NCI-H2029 (cell line): ENCODE measurements at places on chromosomes 5 and 9.

GRCh38 chr5:159211729-159212174 lies 2.4 kb upstream of the RNF145 start:
- DNase-seq = no peak

- DNase-seq = no peak
These were observed 64.4 kb downstream of the AUH start for GRCh38 chr9:91297306-91297705.

DNA sequence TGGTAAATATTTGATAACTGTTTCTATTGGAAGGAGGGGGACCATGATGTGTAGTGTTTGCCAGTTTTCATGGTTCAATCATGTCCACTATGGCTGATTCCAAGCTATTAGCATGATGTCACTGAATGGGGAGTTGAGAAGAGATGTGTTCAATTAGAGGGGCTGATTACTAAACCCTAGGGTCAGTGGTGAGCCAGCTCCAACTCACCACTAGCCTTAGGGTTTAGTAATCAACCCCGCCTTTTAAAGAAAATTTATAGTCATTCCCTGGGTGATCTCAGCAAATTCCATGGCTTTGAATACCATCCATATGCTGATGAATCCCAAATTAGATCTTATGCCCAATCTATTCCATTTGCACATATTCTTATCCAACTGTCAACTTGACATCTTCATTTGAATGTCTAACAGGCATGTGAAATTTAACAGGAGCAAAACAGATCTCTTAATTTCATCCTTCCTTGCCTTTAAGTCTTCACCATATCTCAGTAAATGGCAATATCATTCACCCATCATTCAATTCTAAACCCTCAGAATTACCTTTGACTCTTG lies 98.8 kb downstream of the GCNT1 start:
- DNase-seq = no peak

- no peak for DNase-seq
These were observed 47.3 kb downstream of the FAM78A start for GRCh38 chr9:131228988-131229387.

GRCh38 chr5:169384661-169385060 lies 83.7 kb upstream of the SLIT3 start:
- DNase-seq = no peak

- DNase-seq = no peak
These were observed 58.0 kb upstream of the SYNPO start for GRCh38 chr5:150582241-150583109.

- no peak for DNase-seq
These were observed 1992.1 kb upstream of the NUDT12 start for GRCh38 chr5:105554568-105555169.

DNA sequence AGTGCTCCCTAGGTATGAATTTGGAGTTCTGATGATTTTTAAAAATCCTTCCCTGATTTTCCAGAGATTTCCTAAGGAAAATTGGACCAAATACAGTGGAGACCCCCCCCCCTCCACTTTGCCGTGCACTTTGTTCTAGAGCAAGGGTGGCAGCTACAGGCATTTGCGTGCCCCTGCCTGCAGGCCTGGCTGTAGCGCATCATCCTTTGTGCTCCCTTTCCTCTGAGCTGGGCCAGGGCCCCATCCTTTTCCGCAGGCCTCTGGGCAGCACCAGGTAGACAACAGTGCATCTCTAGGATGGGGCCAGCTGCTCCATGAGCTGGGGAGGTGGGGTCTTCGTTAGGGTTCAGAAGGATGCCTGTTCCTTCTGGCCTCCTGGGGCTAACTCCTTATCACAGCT lies 39.6 kb downstream of the TRIO start:
- DNase-seq = no peak

DNA sequence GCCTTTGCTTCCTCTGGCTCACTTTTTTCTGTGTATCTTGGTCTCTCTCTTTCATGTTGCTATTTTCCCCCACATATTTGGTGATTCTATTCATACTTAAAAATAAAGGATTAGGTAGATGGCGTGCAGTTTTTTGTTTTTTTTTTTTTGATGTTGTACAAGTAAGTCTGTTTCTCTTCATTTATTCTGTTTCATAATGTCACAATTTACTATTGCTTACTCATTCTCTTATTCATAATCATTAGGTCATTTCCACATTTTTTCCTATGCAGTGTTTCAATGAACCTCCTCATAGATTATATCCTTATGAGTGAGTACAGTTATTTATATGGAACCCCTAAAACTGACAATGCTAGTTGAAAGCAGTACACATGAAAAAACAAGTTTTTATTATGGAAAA lies 136.3 kb downstream of the APBA1 start:
- no peak for DNase-seq

GRCh38 chr5:100647461-100648230 lies 112.5 kb downstream of the FAM174A start:
- DNase-seq = peak; percentile 57

DNA sequence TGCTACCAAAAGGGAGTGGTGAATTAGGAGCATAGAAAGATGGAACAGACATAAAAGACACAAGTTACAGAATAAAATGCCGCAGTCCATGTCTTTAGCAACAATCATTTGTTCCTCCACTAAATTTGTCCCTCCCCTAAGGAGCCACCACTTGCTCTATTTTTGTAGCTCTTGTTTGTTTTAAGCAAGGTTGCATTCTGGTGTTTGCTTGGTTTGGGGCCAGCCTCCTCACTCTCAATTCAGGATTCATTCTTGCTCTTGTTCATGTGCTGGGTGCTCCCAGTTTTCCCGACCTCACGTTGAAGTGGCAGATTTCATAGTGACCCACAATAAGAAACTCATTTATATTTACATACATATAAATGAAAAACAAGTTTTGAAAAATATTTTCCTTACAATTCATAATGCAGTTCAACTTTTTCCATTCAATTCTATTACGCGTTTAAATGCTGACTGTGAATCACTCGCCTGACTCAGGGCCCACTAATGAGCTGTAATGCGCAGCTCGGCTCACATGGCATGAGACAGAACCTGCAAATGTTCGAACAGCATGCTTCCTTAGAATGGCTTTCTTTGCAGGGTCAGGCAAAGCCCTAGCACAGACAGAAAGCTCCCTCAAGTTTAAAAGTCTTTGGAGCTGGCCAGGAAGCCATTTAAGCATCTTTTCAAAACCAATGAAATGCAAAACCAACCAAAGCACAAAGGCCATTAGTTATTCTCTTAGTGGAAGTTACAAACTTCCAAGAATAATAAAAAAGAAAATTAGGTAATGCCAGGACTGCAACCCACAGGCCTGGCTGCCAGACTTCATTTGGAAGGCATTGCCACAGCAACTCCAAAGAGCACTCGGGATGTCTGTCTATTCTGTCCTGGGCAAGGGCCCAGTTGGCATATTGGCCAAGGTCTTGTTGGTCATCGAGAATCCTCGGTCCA lies 41.7 kb downstream of the RETREG1 start:
- DNase-seq = no peak

DNA sequence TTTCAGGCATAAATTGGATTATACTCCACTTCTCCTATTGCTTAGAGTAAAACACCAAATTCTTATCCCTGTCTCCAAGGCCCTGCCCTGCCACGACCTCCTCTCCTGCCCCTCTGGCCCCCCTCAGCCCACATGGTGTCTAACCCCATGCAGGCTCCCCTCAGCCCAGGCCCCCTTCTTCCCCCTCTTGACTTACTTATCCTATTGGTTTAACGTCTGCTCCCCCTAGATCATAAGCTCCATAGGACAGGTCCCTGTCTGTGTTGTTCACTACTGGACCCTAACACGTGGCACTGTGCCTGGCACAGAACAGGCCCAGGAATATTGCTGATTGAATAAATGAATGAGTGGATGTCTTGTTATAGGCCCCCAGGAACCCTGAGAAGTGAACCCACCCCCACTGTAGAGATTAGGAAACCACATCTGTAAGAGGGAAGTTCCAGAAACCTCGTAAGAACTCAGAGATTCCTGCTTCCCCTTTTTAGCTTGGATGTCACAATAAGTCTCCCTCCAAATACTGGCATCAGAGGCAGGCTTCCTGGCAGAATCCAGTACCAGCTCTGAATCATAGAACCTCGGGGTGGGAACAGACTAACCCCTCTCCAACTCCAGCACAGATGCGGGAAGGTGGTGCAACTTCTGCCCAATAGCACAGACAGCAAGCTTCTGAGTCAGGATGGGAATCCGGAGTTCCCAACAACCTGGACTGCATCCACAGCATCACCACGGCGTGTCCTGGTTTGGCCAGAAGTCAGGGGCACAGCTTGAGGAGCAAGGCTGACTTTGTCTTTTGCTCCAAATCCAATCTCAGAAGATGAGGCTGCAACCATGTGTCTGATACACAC lies 31.5 kb downstream of the HRH2 start:
- DNase-seq = no peak

DNA sequence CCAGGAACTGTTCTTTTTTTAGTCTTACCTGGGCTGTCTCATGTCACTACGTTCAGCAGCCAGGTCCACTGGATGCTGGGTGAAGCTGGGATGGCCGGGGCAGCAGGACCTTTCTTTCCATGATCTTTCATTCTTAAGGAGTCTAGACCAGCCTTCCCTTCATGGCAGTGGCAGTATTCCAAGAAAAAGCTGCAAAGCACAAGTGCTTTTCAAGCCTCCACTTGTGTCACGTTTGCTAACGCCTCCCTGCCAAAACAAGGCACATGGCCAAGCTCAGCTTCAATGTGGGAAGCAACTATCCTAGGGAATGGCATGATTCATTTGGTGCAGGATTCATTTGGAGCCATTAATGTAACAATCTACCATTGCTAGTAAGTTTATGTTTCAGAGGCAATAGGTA lies 94.8 kb downstream of the RCL1 start:
- peak; percentile 61 for DNase-seq

DNA sequence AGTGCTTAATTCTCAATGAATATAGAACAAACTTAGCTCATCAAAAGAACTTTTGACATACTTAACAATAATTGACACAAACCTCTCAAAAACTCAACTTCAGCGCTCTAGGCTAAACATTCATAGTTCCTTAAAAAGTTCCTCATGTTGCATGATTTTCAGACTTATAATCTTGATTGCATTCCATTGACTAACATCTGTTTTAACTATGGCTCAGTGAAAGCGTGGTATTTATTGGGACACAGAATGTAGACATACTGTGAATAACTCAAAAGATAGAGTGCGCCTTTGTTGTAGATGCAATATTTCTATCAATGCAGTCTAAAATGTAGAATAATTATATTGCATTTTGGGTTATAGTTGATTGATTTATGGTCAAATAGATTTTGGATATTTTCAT lies 227.1 kb upstream of the HAPLN1 start:
- no peak for DNase-seq
